NCI-H526 (cell line): ENCODE measurements at places on chromosomes 5 and 9.
A peak's percentile ranks its signal among the peaks of the same experiment; 100 is the strongest.

DNA sequence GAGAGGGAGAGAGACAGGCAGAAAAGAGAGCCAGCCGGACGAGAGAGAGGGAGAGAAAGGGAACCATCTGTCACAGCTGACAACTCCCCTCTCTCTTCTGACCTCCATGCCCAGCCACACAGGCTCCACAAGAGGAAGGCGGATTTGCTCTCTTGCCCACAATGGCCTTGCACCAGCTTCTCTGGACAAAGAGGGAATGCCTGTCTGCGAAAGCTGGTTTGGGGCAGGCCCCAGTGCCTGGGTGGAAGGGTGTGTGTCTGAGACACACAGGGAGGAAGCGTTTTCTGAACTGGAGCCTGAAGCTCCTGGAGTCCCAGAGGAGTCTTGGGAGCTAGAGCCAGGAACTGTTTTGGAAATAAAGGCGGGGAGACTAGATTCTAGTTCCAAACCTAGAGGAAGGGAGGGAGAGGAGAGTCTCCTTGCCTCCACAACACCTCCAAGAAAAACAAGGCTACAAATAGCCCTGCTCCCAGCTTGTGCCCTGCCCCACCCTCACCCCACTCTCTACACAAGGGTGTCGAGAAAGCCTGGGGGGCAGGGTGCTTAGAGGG is 12.5 kb downstream of the C1QTNF2 start:
- DNase-seq = no peak

DNA sequence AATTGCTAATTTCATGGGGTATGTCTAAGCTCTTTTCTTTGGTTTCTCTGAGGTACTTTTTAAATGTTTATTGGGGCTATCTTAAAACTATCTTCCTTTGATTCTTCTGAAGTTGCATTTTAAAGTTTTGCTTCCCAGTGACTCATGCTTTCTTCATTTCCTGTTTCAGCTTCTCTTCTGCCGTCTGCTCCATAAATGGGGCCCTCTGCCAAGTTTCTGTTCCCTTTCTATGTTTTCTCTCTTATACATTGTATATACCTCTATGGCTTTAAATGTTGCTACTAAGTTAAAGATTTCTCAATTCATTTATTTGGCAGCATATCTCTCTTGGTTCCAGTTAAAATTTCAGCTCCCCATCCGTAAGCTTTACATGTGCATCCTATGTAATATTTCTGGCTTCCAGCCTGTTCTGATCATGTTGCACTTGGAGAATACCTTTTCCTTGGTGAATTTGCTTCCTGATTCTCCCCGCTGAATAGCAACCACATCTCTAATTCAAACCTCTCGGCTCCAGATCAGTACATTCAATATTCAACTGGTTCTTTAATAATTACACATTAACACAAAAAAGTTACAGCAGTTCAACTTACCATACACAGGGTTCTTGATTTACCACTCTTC is 125.3 kb downstream of the ST8SIA4 start:
- DNase-seq = no peak

DNA sequence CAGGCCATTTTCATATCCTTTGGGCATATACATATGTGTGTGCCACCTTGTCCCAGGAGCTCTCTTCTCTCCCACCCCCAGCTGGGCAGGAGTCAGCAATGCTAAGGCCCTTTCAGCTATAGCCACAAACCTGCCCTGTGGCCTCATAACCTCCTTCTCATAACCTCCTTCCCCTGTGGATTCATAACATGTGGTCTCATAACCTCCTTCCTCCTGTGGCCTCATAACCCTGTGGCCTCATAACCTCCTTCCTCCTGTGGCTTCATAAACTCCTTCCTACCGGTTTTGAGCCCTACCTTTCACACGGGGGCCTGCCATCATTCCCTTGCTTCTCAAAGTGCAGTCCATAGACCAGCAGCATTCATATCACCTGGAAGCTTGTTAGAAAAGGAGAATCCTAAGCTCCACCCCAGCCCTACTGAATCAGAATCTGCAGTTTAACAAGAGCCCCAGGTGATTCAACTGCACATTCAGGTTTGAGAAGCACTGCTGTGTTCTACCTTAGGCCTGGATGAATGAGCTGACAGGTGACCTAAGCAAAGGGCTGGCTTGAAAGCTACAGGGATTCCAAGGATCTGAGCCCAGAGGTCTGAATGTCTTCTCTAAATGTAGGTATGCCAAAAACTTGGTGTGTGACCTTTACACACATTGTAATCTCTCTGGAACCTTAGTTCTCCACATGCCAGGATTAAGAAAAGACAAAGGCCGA is 41.9 kb upstream of the PLPP6 start:
- no peak for DNase-seq

DNA sequence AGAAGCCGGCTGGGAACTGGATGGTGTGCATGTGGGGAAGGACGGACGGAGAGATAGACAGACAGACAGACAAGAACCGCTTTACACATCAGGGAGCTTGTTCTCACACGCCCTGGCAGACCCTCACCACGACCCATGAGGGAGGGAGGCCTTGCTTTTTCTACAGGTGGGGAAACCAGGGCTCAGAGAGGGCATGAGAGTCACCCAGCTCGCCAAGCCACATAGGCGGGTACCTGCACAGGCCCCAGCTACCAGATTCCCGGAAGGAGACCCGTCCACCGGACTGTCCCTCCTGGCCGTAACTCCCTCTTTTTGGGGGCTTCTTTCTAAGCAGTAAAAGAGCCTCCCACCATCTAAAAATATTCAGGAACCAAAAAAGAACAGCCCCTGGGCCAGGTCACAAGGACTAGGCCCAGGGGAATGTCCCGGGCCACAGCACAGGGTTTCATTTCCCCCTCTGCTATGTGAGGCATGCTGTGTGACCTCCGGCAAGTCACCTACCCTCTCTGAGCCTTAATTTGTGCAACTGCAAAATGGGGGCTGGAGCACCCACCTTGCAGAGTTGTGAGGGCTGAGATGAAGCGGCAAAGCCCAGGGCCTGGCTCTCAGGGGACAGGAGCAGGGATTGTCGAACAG is 84.4 kb upstream of the SARDH start:
- DNase-seq = no peak

DNA sequence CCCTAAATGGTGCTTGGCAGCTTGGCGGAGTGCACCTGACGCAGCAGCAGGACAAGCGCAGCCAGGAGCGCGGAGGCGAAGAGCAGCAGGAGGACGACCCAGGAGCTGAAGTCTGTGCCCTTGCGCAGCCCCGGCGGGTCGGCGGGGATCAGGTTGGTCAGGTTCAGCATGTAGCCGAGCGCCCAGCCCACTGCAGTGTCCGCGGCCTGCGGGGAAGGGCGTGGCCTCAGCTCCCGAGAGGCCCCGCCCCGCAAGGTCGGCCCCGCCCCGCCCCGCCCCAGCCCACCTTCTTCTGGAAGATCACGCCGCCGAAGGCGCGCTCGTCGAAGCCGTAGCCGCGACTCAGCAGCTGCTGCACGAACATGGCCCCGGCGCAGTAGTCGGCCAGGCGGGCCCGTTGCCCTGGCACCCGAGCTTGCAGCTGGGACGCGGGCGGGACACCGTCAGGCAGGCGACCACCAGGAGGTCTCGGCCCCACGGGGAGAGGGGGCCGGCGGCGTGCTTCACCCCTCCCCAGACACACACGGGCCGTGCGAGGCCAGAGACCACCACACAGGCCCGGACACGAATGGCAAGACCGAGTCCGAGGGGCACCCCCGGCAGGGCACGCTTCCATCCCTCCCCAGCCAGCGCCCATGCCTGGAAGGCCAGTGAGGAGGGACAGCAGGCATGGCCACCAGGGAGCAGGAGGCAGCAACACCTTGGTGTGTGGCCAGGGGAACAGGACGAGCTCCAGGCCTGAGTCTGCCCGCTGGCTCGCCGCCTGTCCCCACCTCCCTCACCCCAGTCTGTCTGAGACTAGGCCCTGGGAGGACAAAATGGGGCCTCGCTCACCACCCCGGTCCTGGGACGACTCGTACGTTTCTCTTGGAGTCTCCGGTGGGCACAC is 2.9 kb upstream of the NPDC1 start:
- DNase-seq = peak; percentile 75

GRCh38 chr5:173554989-173555705 is 61.3 kb downstream of the BOD1 start:
- DNase-seq = no peak

DNA sequence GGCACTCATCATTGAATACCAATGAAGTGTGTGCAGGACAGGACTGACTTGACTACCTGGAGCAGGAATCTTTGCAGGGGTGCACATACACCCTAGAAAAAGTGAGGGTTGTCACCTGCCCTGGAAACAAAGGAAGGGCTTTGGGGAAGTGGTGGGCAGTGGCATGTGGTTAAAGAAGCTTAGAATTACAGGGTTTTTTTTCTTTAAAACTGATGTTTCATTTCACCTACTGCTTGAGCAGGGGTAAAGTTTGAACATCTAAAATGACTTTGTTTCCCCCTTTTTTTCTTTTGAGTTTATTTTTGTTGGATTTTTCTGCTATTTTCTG is 2.0 kb upstream of the KDM3B start:
- DNase-seq = no peak

- DNase-seq = no peak
These were observed 181 bp downstream of the DAP start for GRCh38 chr5:10760921-10761184.

GRCh38 chr9:93002700-93003099 is 55.4 kb downstream of the FGD3 start:
- no peak for DNase-seq

- DNase-seq = no peak
These were observed 3.1 kb downstream of the TRPM3 start for GRCh38 chr9:71118324-71118723.

- DNase-seq = no peak
These were observed 52.3 kb downstream of the GGTA1 start for GRCh38 chr9:121447321-121447834.

GRCh38 chr5:148751025-148751424 is 75.4 kb upstream of the ADRB2 start:
- no peak for DNase-seq

DNA sequence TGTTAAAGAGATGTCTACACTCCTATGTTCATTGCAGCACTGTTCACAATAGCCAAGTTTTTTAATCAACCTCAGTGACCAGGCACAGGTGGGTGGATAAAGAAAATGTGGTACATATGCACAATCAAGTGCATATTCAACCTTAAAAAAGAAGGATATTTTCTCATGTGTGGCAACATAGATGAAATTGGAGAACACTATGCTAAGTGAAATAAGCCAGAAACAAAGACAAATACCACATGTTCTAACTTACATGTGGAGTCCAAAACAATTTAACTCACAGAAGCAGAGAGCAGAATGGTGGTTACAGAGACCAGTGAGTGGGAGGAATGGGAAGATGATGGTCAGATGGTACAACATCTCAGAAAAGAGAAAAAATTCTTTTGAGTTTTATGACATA is 31.8 kb downstream of the ANXA1 start:
- DNase-seq = peak; percentile 17

DNA sequence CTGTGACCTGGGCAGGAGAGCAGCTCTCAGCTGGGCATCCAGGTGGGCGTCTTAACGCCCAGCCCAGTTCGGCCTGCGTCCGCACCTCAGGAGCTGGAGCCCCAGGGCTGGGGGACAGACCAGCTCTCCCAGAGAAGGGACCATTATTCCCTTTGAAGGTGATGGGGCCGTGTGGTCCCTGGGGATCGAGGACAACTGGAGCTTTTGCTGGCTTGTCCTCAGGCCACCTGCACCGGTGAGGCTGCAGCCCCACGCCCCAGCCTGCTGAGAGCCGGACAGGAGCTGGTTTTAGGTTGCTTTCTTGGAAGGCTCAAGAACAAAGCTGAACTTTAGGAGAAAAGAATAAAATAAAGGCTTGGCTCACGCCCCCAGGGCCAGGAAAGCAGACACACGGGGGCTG is 40.9 kb downstream of the NACC2 start:
- no peak for DNase-seq

- no peak for DNase-seq
These were observed 201.7 kb downstream of the BNC2 start for GRCh38 chr9:16668734-16669295.

DNA sequence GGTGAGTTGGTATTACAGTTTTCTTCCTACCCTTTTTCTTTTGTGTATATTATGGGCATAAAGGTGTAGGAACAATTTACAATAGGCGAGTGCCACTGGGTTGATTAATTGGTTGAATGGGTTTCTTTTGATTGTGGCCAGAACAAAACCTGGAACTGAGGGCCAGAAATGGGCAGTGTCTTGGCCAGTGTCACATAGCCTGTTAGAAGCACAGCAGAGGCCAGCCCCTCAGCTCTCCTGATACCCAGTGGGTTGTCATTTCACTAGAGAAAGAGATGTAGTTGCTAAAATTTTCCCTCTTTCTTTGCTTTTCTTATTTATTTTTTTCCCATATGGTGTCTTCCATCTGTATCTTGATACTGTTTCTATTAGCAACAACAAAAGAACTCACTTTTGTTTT is 38.8 kb upstream of the SEMA6A start:
- no peak for DNase-seq

- no peak for DNase-seq
These were observed 75.9 kb downstream of the SFXN1 start for GRCh38 chr5:175554296-175554695.

- DNase-seq = no peak
These were observed 353.5 kb upstream of the CDH6 start for GRCh38 chr5:30839956-30840355.

- DNase-seq = no peak
These were observed 30.7 kb upstream of the VCAN start for GRCh38 chr5:83440826-83441225.

DNA sequence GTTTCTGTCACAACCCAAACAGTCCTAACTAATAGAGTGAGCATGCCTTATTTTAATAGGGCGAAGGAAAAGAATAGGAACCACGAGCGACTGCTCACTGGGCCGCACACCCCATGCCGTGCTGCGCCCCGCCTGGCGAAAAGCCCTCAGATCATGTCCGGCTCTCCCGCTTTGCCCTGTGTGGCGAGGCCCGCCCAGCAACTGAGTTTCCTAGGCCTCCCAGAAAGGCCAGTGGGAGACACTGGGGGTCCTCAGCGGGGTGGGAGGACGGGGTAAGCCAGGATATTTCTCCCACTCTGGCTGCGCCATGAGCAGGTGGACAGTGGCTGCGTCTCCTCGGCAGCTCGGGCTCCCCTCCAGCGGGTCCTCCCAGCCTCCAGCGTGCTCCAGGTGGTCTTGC is 138.0 kb downstream of the GAPVD1 start:
- no peak for DNase-seq

GRCh38 chr9:17928768-17929167 is 349.9 kb downstream of the SH3GL2 start:
- DNase-seq = no peak

GRCh38 chr9:18756712-18757125 is 276.3 kb downstream of the SAXO1 start:
- no peak for DNase-seq

DNA sequence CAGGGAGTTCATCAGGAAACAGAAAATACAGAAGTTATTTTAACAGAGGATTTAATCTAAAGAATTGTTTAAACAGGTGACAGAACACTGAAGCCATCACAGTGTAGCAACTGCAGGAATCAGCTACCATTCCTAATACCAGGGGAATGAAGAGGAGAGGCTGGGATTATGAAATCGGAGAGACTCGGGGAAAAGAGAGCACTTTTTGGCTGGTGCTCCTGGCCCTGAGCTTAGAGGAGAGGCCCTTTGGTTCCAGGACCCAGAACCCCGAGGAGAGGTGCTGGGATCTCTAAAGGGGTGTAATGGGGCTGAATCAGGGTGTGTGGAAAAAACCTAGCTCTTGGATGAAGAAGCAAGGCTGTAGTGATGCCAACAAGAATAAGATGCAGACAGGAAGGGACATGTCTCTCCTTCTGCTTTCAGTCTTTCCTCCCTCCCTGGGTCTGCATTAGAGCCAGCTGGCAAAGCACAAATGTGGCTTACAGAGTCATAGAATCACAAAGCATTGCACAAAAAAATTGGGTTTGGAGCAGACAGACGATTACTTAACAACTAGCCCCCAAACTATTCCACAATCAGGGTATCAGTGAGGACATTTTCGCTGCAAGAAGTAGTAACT is 11.6 kb upstream of the SFXN1 start:
- DNase-seq = no peak
